Right lobe of liver (tissue), 6 donors: ENCODE measurements at places on chromosomes 2 and 18. TPM values are rescaled to one million over a fixed set of nuclear protein-coding genes. Genes with fewer than 3 reads are reported as not detected.

DNA sequence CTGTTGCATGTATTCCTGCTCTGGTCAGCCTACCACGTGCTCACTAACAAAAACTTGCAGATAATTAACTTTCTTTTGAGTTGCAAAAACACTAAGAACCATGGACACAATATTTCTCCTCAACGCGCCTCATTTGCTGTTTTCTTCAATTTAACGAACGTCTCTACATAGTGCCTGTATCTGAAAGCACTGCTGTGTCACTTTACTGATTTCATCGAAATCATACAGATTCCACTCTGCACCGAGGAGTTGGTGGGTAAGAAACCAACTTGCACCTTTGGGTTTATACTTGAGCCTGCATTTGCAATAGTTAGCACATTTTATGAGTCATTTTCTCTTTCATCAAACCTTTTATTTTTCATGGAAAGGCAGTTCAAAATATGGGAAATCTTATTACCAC lies 145.8 kb downstream of the DCDC2C start:
- no peak overlapping the region for H3K27ac ChIP-seq
- no peak overlapping the region for H3K4me3 ChIP-seq
- H3K36me3 ChIP-seq = no peaks in the 10 kb centered on the region
- no peaks in the 10 kb centered on the region for H3K4me1 ChIP-seq
- DNase-seq = no peak
- H3K27me3 ChIP-seq = no peaks in the 10 kb centered on the region

- H3K4me3 ChIP-seq = no peak overlapping the region
- H3K36me3 ChIP-seq = no peaks in the 10 kb centered on the region
- no peak overlapping the region for H3K27ac ChIP-seq
- no peak for DNase-seq
- H3K4me1 ChIP-seq = no peaks in the 10 kb centered on the region
These were observed 133.6 kb upstream of the APCDD1 start for GRCh38 chr18:10320791-10321190.

DNA sequence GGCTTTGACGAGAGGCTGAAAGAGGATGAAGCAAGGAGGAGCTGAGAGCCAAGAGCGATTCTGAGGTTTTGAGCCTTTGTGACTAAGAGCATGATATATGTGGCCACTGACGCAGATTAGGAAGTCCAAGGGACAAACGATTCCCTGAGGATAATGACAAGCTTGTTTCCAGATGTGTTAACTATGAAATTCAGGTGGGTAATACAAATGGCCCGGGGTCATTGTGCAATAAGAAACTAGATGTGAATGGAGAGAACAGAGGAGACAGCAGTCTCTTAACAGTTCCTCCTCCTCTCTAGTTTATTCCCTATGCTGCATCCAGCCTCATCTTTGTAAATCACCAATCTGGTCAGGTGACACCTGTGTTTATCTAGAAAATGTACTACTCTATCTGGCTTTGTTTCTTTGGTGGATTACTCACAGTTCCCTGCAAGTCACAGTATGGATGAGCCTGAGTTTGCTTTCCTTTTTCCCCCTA lies 84.2 kb downstream of the SOCS6 start:
- H3K27me3 ChIP-seq = no peaks in the 10 kb centered on the region
- peaks cover 17% of the 10 kb centered on the region for H3K4me1 ChIP-seq
- H3K36me3 ChIP-seq = no peaks in the 10 kb centered on the region
- no peak for DNase-seq
- no peak overlapping the region for H3K4me3 ChIP-seq

DNA sequence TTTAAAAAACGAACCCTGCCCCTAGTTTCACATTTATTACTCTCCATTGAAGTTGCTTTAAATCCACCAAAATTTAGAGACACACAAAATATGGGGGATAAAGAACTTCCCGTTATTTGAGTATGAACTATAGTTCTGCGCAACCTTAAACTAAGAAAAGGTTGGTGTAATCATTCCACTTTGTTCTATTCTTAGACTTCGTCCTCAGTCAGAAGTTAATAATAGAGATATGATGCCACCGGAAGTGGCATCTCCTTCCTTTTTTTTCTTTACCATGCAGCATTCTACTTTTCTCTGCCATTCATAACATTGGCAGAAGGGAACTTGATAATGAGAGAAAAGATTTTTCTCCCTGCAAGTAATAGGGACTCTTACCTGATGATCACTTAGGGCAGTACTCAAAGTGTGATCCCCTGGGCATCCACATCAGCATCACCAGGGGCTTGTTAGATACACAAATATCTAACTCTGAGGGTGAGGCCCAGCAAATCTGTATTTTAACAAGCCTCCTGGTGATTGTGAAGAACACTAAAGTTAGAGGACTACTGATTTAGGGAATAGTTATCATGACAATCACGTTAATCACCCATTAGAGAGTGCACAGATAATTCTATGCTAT lies 147.7 kb upstream of the DTNA start:
- no peak overlapping the region for H3K4me3 ChIP-seq
- H3K4me1 ChIP-seq = no peaks in the 10 kb centered on the region
- no peak overlapping the region for H3K27ac ChIP-seq
- no peak for DNase-seq

DNA sequence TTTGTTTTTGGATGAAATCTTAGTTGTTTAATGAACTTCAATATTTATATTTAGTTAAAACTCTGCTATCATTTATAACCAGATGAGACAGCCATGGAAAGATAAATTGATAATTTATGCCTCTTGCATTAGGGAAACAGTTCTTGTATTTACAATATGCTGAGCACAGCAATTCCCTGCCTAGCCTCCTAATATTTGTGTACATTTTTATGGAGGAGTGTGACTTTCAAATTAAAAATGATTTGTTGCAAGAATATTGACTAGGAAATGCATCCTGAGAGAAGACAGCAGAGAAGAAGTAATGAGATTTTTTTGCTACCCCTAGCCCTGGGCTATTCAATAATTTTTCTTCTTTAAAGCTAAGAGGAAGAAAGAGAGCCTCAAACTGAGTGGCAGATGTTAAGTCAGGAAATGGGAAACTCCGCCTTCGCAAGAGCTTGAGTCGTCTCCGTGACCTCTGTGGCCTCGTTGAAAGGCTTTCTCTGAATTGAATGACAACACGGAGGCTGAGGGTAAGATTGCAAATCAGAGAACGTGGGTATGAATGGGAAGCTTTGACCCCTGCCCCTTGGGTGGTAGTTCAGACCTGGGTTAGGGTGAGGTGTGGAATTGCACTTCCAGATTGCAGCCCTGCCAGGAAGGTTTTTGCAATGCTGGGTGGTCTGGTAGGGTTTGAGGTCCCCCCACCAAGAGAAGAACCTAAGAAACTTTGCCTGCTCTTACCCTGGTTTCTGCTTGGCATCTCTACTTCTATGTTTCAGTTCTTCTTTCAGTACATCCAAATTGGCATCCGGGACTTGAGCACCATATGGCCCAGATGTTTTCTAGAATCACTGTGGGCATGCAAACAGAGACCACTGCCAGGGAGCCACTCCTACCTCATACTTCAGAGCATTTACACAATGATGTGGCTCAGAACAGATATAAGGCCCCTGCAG lies 210.3 kb upstream of the RBMS1 start:
- H3K4me3 ChIP-seq = no peak overlapping the region
- no peaks in the 10 kb centered on the region for H3K27me3 ChIP-seq
- no peaks in the 10 kb centered on the region for H3K4me1 ChIP-seq
- H3K27ac ChIP-seq = no peak overlapping the region
- DNase-seq = no peak

- H3K27ac ChIP-seq = no peak overlapping the region
- H3K4me3 ChIP-seq = no peak overlapping the region
- no peaks in the 10 kb centered on the region for H3K4me1 ChIP-seq
- H3K27me3 ChIP-seq = no peaks in the 10 kb centered on the region
- no peak for DNase-seq
These were observed 48.1 kb upstream of the PKDCC start for GRCh38 chr2:41999592-42000281.

- DNase-seq = no peak
- no peak overlapping the region for H3K27ac ChIP-seq
- H3K4me3 ChIP-seq = no peak overlapping the region
- no peaks in the 10 kb centered on the region for H3K27me3 ChIP-seq
- peaks cover 31% of the 10 kb centered on the region for H3K4me1 ChIP-seq
These were observed 176.0 kb downstream of the THADA start for GRCh38 chr2:43419876-43420275.

The CDK5R2 gene
- not detected for total RNA-seq

The CASP8 gene
- total RNA-seq = 12.0 TPM

The KIF5C gene
- total RNA-seq = 0.33 TPM

The TCF4 gene
- 8.6 TPM for total RNA-seq
